ENCODE measurements at places on chromosomes 2 and 18. TPM values are rescaled to one million over a fixed set of nuclear protein-coding genes. Genes with fewer than 3 reads are reported as not detected.

Gene MCM6
- 33.3 TPM for total RNA-seq

Gene SH2D6
- total RNA-seq: 0.44 TPM

DNA sequence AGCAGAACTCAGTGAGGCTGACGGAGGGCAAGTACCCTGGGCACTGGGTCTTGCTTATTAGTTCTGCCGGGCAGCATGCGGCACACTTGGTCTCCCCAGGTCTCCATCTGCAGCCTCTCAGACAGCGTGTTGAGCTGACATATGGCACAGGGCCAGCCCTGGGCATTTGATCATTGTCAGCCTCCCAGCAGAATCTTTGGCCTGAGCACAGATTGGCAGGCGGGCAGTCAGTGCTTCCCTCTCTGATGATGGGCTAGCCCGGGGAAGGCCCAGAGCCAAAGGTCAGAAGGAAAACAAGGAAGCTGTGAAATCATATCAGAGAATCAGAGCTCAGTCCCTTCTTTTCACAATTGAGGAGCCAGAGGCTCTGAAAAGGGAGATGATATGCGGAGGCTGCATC is 150.1 kb upstream of the LRRTM1 start:
- DNase-seq: no peak

GRCh38 chr18:56036741-56037140 is 448.7 kb upstream of the TCF4 start:
- DNase-seq: no peak

- no peak for DNase-seq
Measured at GRCh38 chr18:48862132-48862531, 88.6 kb downstream of the SMAD7 start.

DNA sequence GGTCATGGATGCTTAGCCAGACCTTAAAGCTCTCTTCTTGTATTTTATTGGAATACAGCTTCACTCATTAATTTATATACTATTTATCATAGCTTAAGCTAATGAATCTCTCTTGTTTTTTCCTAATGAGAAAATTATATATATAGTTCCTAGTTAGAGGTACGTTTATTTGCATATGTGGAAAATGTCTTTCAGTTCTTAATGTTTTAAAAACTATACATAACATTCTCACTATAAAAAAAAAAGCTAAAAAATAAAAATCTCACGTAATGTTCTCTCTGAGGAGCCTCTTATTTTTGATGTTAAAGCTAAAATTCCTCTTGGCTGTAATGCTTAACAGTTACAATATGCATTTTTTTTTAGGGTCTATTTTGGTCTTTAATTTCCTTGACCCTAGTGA is 16.6 kb downstream of the UGP2 start:
- DNase-seq: no peak

DNA sequence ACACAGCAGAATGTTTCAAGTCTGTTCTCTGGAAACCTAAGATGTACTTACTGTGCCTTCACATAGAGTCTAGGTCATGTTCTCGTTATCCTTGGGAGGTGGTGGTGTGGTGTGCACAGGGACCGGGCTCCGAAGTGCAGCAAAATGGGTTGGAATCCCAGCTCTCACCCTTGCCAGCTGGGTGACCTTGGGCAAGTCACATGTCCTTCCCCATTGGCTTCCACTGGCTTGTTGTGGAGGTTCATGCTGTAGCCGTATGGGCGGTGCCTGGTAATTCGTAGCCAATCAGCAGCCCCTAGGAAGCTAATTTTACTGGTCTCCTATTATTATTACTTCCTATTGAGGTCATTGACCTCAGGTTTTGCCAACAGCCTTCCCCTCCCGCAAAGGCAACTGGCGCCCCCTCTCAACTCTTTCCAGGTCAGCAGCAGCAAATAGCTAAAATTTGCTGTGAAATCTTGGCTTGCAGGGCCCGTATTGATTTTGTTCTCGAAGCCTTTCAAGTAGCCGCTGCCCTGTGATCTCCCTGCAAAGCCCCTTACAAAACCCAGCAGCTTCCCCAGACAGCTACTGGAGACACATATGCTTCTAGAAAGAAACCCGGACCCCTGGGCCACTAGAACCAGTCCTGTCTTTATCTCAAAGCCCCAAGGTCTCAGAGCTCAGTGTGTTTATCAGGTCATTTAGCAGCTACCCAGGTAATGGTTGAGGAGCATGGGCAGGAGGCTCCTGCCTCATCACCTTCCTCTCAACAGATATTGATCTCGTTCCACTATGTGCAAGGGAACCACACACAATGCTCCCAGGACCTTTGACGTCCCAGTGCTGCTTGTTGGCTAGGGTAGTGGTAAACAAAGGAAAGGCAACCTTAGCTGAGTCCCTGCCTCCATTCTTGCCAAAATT is 66.5 kb upstream of the SLC1A4 start:
- DNase-seq: no peak

DNA sequence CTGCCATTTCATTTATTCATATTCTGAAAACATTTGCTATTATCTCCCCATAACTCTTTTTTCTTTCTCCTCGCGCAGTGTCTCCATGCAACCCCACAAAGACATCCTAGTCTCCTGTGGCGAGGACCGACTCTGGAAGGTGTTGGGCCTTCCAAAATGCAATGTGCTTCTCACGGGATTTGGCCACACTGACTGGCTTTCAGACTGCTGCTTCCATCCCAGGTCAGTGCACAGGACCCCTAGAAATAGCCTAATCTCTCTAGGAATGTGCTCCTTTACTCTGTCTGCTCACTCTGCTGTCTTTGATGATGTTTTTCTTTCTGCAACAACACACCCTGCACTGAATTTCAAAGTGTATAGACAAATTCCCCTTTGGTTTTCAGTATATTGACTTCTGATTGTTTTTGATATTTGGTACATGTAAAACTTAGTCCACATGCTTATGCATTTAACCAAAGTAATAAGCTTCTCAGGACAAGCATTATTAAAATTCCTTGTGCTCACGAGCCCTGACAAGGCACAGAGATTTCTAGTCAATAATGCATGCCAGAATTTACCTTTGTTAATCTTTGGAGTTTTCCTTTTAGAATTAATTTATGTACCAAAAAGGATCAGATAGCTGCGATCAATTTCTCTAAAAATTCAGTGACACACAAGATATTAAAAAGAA is 548.3 kb upstream of the VWC2L start:
- DNase-seq: peak; percentile 10

Gene SAG
- total RNA-seq: not detected

Gene CSRNP3
- total RNA-seq: 0.75 TPM

- DNase-seq: no peak
Measured at GRCh38 chr18:72063001-72063400, 481.1 kb downstream of the CBLN2 start.

Gene BOLA3
- 147 TPM for total RNA-seq

Gene POLR1A
- 13.5 TPM for total RNA-seq

Gene APCDD1
- total RNA-seq: 0.29 TPM

Gene HOXD13
- not detected for total RNA-seq

GRCh38 chr2:181904022-181904632 is 12.6 kb downstream of the ITPRID2 start:
- peak; percentile 32 for DNase-seq

DNA sequence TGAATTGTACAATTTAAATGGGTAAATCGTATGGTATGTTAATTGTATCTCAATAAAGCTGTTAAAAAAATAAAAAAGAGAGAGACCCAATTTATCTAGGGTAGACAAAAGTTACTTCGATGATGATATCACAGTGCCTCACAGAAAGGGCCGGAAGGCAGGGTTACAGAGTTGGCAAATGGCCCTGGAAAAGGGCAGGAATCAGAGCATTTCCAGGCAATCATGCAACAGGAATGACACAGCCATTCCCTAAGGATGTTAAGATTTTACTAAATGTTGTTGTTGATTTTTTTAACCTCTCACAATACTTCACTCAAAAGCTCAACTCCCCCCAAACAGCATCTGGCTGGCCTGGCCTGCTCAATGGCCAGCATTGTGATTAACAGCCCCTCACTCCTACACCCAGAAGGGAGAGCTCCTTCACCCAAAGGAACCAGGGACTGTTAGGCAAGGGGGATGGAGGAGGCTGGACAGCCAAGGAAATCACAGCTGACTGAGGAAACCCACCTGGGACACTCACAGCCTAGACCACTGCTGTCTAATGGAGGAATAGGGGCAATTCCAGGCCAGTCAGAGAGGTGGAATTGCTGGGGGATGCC is 7.7 kb upstream of the SP100 start:
- no peak for DNase-seq

DNA sequence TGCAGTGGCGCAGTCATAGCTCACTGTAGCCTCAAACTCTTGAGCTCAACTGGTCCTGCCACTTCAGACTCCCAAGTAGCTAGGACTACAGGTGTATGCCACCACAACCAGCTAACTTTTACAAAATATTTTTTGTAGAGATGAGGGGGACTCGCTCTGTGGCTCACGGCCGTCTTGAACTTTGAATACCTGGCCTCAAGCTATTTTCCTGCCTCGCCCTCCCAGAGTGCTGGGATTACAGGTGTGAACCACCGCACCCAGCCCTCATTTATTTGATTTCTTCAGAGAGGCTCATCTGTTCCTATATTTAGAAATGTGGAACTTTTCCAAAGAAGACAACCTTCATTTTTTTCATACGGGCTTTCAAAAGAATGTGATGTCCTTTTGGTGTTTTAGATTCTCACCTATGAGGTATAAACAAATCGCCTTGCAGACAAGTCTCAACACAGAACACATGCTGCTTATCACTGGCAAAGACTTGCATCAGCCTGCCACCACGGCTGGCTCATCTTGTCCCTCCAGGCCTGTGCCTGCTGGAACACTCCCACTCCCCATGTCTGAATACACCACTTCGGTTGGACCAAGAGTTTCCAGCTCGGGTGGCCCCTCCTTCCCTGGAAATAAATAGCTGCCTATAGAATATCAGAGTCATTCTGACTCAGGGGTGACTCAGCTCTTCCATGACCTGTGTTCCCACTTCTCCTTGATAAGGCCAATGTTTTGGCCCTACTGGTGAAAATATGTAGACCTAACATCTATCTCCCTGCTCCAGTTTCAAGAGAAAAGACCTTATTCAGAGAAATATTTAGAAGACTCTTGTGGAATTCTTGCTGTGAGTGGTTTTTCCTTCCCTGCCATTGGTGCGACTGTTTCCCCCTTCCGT is 202.6 kb downstream of the TGIF1 start:
- DNase-seq: peak; percentile 99

Gene DLX2
- total RNA-seq: 1.4 TPM

- DNase-seq: no peak
Measured at GRCh38 chr2:155379494-155379893, 681.0 kb downstream of the KCNJ3 start.

GRCh38 chr2:150548527-150548926 is 61.1 kb upstream of the RND3 start:
- DNase-seq: no peak

Gene BOLL
- total RNA-seq: not detected

GRCh38 chr2:2875831-2876230 is 501.8 kb downstream of the EIPR1 start:
- no peak for DNase-seq

GRCh38 chr18:73594749-73595148 is 552.9 kb downstream of the FBXO15 start:
- DNase-seq: no peak

GRCh38 chr2:45083175-45083574 is 73.9 kb upstream of the SIX2 start:
- no peak for DNase-seq

- no peak for DNase-seq
Measured at GRCh38 chr2:31286961-31287550, 53.1 kb downstream of the EHD3 start.

DNA sequence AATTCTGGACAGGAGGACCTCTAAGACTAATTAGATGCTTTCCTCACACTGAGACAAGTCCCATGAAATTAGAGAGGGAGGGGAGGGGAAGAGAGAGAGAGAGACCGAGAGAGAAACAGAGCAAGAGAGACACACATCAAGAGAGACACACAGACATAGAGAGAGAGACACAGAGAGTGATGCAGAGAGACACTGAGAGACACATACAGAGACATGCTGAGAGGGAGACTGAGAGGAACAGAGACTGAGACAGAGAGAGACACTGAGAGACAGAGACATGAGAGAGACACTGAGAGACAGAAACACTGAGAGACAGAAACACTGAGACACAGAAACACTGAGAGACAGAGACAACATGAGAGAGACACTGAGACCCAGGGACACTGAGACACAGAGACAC is 250.8 kb downstream of the TNS1 start:
- DNase-seq: no peak

Gene C2orf92
- 9.2 TPM for total RNA-seq

Gene TEKT4
- total RNA-seq: not detected

Gene TRIM54
- total RNA-seq: not detected

DNA sequence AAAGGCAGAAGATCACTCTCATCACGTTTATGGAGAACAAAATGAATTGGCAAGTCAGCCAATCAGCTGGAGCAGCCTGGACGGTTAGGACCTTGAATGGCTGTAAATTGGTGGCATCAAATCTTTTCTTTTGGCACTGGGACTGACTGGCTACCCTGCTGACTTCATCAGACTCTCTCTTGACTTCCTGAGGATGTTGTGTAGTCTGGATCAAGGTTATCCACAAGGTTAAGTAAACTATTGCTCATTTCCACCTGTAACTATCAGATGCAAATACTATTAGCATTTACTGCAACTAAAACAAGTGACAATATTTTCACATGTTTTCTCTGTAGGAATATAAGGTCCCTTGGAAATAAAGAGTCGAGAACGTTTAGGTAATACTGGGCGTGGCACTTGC is 134.3 kb upstream of the RASGRP3 start:
- no peak for DNase-seq

- DNase-seq: no peak
Measured at GRCh38 chr2:54090521-54091117, 24.8 kb upstream of the ACYP2 start.

All from Caki2 (cell line).